Right ventricle myocardium inferior (tissue), 1 donor: ENCODE measurements at places on chromosomes 3 and 15.

GRCh38 chr15:66803182-66803729 is 101.2 kb downstream of the SMAD6 start:
- peak; percentile 88 for DNase-seq

GRCh38 chr3:57696801-57697321 is 4.0 kb upstream of the DENND6A start:
- DNase-seq: no peak

DNA sequence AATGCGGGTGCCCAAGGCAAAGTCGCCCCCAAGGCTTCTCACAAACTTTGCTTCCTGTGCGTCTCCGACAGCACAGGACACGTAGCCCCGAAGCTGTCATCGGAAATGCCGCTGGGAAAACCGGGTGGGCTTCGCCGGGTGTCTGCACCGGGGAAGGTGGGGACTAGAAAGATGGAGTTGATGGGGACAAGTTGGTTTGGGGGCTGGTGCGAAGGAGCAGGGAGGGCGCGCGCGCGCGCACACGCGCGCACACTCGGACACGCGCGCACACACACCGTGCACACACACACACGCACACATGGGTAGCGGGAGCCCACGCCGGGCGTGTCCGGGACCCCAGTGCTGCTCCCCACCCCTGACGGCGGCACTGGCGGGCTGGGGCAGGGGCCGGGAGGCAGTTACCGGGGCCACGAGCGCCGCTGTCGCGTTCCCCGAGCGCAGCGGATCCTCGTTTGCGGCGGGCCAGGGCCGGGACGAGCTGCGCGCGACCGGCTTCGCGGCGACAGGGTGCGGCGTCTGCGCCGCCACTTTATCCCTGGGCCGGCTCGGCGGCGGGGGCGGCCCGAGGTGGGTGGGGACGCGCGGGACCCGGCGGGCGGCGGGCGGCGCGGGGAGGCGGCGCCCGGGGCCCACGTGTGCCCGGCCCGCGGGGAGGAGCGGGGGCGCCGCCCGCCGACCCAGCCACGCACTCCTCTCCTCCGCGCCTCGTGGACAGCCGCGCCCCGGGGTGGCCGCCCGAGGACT is 539 bp upstream of the MGLL start:
- DNase-seq: no peak

DNA sequence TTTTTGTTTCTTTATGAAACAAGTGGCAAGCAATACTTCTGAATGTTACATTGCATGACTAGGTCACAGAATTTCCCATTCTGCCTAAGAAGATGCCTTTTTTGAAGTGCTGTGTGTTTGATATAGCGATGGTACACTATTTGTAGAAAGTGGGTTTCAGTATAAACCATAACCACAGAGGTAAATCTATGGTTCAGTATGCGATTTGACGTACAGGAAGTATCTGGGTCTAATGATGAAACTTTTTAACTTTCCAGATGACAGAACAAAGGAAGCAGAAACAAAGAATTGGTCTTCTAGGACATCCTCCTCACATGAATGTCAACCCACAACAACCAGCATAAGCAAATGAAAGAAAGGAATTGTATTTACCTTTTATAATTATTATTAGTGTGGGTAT is 133.4 kb upstream of the BHLHE40 start:
- no peak for DNase-seq

DNA sequence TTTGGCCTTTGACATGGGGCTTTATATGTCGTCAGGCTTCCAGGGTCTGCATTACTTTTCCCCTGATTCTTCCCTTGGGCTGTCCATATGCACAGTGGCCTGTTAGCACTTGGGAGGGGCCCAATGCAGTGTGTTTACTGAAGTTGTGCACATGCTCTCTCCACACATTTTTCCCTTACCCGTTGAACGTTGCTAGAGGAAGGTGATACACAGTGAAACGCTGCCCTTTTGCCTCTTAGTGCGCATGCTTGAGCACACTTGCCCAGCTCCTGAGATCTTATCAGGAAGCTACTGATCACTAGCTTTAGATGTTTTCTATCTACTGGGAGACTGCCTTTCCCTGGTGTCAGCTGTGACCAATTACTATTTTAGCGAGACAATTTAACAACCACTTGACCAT is 1198.0 kb downstream of the ROBO1 start:
- no peak for DNase-seq
